Suppressor macrophage treated with lipopolysaccharide for 1 hour (primary cell): ENCODE measurements at places on chromosomes 13 and 19.

DNA sequence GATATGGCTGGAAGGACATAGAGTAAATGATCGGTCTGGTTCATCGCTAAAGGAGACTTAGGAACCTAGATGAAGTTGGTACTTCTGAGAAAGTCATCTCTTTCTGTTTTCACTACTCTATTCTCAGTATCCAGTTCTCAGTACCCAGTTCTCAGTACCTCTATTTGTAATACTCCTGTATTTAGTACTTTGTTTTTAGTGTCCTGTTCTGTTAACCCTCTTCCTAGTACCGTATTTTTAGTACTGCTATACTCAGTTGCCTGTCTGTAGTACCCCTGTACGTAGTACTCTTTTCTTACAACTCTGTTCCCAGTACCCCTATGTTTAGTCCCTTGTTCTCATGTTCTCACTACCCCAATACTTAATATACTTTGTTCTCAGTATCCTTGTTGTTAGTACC, 1.2 kb downstream of the RFXAP start:
- no peak for DNase-seq

DNA sequence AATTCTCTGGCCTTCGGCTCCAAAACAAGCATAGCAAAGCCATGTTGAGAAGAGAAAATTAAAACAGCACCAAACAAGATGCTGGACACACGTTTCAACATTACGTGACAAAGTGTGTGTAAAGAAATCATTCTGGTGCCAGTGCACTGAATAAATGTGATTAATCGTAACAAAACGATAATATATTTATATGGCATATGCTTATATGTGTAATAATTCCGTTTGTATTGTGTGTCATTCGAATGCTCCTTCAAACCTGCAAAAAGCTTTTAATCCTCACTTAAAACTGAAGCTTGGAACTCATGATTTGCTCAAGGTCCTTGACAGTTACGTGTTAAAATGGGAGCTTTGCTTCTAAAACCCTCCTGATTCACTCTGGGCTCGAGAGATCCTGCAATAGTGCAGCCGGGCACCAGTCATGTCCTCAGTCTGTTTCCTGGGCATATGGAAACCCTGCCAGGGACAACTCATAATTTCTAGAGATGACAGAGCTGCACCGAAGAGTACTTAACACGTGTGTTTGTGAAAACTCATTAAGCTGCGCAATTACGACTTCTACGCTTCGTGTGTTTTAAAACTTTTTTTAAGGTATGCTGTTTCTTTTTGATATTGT, 731 bp upstream of the AKAP8L start:
- no peak for DNase-seq

- DNase-seq: no peak
Measured at GRCh38 chr19:375395-376110, 31.0 kb upstream of the MIER2 start.

DNA sequence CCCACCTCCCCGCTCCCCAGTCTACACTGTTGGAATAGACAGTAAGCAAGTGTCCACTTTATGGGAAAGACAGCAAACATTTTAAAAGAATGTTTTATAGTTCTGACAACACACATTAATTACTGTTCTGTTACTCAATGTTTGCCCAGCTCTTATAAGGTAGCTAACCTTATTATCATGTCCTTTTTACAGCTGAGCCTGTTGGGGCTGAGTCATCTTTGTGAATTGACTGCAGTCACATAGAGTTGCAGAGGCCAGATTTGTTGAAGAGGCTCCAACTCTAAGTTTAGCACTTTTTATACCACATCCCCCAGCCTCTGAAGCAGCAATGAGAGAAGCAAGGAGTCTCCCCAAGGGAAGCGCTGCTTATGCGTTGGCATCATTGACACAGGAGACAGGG, 76.2 kb downstream of the C13orf42 start:
- no peak for DNase-seq

DNA sequence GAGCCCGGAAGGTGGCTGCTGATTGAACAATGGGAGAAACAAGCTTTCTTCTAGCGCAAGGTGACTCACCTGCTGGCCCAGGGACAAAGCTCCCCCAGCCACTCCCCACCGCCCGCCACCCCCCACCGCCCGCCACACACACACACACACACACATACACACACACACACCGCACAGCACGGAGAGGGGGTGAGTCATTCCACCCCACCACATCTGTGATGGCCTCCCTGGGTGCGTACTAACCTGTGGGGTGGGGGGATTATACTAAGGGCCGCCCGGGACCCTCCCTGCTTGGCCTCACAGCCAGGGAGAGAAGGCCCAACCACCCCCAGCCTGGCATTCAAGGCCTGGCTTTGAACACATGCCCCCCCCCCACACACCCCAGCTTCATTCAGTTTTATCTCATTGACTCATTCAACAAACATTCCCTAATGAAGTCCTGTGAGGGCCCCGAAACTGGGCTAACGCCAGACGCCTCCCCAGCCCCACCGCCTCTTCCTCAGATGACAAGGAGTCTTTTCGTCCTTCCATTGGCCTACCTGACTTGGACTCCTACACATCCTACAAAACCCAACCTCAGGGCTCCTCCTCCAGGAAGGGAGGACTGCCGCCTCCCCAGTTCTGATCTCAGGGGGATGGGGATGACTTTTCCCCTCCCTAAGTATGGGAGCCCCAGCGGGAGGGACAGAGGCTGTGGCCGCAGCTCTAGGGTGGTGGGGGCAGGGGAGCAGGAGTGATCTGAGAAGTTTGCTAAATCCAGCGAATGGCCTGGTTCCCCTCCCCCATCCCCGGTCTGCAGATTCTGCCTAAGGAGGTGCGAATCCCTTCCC, 5.8 kb upstream of the ONECUT3 start:
- no peak for DNase-seq

DNA sequence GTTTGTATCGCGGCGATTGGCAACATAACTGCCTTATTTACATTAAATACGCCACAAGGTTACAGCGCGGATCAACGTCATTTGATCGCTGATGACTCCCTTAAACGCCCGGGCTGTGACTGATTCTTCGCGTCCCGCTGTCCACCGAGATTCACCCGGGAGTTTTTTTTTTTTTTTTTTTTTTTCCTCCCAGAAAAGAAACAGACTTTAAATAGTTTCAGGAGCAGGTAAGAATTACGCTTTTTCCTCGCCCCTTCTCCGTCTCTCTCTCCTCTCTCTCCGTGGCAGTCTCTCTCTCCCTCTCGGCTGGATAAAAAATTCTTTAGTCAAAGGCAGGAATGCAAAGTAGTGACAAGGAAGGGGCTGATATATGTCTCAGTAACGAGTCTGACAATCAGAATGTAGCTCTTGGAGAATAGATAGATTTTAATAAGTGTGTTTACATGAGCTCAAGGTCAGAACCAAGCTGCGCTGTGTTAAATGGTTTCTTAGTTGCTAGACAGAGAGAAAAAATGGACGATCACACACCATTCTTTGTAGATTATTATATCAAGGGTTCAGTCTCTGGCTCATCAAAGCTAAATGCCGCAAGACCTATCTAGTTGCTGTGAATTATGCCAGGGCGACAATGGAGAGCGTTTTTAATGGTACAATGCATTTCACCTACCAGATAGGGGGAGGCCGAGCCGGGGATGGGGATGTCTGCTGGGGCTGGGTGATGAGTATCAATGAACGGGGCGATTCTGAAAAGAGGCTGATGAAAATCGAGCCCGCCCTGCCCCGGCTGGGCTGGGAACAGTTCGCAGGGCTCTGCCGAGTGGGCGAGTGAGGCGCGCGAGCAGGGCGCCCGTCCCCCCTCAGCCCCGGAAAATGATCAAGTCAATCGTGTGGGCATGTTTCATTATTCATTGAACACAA, 147.2 kb upstream of the ZNF536 start:
- DNase-seq: peak; percentile 37
